ENCODE measurements at places on chromosomes 5 and 9.
A peak's percentile ranks its signal among the peaks of the same experiment; 100 is the strongest.

DNA sequence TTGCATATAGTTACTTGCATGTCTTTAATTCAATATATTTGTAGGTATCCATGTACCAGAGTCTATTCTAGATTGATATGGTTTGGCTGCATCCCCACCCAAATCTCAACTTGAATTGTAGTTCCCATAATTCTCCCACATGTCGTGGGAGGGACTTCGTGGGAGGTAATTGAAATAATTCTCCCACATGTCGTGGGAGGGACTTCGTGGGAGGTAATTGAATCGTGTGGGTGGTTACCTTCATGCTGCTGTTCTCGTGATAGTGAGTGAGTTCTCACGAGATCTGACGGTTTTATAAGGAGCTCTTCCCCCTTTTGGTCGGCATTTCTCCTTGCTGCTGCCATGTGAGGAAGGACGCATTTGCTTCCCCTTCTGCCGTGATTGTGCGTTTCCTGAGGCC lies 16.5 kb downstream of the FBXL7 start:
- DNase-seq = no peak

- DNase-seq = no peak
These were observed 72.0 kb upstream of the C9orf72 start for GRCh38 chr9:27645161-27645840.

- no peak for DNase-seq
These were observed 25.9 kb downstream of the NKD2 start for GRCh38 chr5:1034421-1034905.

DNA sequence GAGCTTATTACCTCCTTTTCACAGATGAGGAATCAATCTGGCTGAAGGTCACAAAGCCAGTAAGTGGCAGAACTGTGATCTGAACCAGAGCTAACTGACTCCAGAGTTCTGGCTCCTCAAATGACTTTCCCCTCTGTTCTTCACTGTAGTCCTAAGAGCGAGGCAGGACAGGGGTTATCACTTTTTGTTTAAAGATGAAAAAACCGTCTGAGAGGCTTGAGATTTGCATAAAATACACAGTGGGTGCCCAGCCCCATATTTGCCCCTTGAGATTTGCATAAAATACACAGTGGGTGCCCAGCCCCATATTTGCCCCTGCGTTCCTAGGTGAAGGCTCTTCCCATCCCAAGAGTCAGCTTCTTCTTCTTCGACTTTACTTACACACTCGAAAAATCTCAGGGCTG lies 667 bp downstream of the FBXO10 start:
- no peak for DNase-seq

DNA sequence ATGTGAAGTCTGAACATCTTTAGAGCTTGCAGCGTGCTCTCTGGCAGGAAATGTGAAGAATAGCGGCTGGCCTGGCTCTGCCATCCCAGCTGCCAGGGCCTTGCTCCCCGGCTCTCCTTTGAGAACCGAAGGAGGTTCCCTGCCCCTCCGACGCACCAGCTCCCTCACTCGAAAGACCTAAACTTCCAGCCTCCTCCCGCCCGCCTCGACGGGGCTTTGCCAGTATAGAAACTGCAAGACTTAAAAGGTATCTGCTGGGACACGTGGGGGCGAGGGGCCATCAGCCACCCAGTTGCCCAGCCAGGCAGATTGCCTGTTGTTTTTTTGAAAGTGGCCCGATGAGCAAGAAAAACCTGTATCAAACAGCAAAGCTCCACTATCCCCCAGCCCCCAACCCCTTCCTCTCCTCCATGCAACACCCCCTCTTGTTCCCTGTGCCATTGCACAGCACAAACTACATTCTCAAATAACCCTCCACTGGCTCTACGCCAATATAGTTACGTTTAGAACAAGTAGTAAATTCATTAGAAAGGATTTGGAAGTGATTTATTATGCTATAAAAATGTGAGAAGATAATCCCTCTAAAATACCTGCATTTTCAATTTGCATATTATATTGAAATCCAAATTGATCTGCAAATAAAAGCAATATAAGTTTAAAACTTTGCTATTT lies 331.9 kb downstream of the MED10 start:
- no peak for DNase-seq

- no peak for DNase-seq
These were observed 602.7 kb upstream of the ZNF608 start for GRCh38 chr5:125348936-125349831.

DNA sequence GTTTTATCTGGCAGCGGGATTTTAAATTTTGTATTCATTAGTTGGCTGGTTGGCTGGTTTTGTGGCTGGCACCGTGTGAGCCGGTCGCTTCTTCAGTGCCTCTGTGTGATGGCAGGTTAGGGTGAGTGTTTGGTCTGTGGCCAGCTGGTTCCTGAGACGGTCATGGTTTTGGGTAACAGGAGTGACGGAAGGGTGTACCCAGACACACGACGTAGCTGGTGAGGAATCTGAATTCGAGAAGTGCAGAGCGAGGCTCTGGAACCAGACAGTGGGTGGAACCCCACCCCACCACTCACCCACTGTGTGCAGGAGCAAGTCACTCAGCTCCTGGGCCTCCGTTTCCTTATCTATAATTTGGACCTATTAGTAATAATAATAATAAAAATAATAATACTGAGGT lies 2.7 kb downstream of the BTNL9 start:
- DNase-seq = no peak

DNA sequence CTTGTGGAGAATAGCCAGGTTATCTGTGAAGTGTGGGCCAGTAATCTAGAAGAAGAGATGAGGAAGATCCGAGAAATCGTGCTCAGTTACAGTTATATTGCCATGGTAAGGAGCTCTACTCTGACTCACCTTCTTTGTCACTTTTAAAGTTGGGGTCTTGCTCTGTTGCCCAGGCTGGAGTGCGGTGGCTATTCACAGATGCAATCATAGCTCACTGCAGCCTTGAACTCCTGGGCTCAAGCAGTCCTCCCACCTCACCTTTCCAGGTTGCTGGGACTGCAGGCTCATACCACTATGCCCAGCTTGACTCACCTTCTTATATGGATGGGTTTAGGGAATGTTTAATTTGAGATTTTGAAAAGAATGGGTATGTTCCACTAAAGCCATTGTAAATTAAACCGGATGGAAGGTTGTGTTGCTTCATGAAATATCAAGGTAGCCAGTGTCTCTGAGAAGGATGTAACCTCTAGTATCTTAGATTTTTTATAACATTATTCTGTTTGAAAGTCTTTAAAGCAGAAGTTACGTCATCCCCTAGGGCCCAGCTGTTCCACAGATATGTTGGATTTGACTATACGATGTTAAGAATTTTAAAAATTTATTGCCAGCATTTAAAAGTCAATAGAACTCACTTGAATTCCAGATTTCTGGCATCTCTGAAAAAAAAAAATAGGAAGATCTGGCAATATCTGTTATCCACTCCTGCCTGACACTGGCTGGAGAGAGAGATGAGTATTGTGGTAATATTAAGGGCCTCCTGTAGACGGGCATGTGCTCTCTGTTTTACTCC lies 5.1 kb downstream of the CNOT8 start:
- DNase-seq = no peak

DNA sequence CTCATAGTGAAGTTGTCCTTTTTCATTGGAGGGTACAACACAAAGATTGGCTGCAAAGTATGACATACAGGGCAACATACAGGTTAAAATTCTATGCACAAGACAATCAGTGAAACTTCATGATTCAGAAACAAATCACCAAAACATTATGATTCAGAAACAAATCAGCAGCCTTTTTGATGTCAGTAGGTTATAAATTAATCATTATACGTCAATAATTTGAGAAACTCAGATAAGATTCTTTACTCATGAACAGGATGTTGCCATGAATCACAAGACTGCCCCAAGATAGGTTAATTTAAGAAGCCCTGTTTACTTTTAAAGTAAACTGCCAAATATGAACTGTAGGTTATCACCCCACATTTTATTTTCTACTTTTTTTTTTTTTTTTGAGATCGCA lies 62.2 kb upstream of the IL33 start:
- DNase-seq = no peak

DNA sequence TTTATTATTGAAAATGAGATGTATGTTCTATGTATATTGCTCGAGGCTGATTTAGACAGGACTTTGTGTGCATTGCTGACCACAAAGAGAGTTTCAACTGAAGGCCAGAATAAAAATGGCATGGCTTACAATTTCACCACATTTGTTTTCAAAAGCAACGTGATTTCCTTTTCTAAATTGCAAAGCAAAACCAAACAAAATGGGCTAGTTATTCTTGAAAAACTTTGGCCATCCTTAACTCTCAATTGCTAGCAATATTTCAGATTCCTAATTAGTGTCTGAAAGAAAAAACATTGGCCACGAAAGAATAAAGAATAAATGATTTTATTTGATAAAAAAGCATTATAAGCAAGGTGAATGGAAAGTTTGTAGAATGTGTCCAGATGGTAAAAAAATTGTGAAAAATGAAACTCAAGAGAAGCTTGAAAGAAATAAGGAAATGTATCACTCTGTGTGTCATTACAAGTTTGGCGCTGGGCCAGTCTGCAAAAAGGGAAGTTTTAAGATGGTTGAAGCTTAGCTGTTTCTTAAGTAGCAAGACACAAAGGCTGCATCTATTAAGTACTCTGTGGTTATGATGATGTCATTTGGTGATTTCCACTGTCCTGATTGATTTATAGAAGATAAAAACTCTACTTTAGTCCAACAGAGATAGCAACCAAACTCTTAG lies 89.2 kb upstream of the PRLR start:
- peak; percentile 19 for DNase-seq

- no peak for DNase-seq
These were observed 198.6 kb downstream of the TLE1 start for GRCh38 chr9:81490605-81491331.

GRCh38 chr9:12737871-12738270 lies 36.9 kb upstream of the LURAP1L start:
- DNase-seq = no peak

GRCh38 chr5:111016801-111017200 lies 54.7 kb upstream of the TSLP start:
- DNase-seq = no peak

- no peak for DNase-seq
These were observed 260.4 kb downstream of the CWC27 start for GRCh38 chr5:65029178-65029577.

- DNase-seq = no peak
These were observed 1.9 kb upstream of the FST start for GRCh38 chr5:53478411-53479044.

DNA sequence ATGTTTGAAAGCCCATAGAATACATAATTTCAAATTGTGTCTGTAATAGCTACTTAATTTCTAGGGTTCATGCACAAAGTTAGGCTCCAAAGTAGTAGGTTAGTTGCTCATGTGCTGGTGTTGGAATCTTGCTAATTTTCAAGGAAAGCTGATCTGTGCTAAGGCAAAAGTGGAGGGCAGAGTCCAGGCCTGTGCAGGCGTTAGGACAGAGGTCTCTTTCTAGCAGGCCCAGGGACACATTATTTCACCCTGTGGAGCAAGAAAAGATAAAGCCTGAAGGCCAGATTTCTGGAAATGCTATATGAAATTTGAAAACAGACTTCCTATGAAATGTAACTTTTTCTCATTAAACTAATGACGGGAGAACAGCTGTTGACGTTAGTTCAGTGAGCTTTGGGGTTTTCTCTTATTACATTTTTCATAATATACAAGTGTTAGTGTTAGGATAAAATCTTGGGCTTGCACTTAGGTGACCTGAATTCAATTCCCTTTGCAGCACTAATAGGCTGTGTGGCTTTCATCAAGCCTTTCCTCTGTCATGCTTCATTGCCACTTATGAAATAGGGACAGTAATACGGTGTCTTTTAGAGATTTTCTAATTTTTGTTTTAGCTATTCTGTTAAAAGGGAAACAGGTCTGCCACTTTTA lies 196.7 kb upstream of the HAPLN1 start:
- no peak for DNase-seq

DNA sequence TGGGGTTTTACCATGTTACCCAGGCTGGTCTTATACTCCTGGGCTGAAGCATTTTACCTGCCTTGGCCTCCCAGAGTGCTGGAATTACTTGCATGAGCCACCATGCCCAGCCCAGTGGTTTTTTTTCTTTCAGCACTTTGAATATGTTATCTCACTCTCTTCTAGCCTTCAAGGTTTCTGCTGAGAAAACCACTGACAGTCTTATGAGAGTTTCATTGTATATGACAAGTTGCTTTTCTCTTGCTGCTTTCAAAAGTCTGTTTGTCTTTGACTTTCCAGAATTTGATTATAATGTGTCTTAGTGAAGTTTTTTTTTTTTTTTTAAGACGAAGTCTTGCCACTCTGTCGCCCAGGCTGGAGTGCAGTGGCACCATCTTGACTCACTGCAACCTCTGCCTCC lies 43.1 kb upstream of the BNIP1 start:
- DNase-seq = no peak

- no peak for DNase-seq
These were observed 200.6 kb downstream of the DCP2 start for GRCh38 chr5:113177225-113177624.

GRCh38 chr9:127608104-127608966 lies 3.7 kb upstream of the STXBP1 start:
- no peak for DNase-seq

DNA sequence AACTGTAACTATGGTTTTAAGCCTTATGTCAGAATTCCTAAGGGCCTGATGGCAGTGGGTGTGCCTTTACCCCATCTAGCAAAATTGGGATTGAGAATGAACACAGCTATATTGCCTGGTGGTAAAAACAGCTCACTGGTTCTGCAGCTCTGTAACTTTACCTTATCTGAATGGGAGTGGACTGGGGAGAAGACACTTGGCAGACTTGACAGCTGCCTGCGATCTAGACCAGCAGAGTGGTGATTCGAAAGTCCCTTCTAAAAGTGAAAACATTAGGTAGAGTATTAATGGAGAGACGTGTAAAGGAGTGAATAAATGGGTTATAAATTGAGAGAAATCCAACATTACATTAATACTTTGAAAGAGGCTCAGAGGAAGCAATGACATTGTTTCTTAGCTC lies 289.1 kb upstream of the EDIL3 start:
- no peak for DNase-seq

DNA sequence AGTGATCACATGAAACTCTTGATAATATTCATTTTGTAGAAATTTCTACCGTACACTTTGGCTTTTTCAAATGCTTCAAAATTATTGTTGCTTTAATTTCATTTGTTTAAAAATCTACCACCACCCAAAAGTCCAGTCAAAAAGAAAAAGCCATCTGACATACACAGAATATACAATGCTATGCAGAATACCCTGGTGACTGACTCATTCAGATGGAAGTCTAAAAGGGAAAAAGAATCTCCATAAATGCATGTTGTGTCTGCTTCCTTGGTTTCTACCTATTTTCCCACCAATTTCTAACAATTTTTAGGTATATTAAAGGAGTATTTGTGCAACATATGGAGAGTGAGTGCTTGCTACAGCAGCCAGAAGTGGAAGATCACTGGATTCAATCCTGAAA lies 9.3 kb upstream of the RAPGEF6 start:
- no peak for DNase-seq

DNA sequence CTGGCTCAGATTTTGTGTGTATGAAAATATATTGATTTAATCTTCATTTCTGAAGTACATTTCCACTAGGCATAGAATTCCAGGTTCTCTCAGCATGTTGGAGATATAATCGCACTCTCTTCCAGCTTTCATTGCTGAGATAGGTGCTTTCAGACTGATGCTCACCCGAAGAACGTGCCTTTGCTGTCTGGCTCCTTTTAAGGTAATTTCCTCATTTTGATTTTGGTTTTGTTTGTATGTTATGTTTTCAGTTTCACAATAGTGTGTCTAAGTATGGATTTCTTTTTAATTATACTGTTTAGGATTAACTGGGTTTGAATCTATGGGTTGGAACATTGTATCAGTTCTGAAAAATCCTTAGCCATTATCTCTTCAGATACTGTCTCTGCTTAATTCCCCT lies 132.0 kb upstream of the NFIB start:
- DNase-seq = no peak

All from fibroblast of skin of left biceps (primary cell).